Activated CD4-positive, alpha-beta T cell treated with anti-CD3 and anti-CD28 coated beads, Interleukin-2, amount 10 ng/mL, durations not matched to agents 24 days and 14 days (primary cell): ENCODE measurements at places on chromosomes 5 and 9. TPM values are rescaled to one million over a fixed set of nuclear protein-coding genes. Genes with fewer than 3 reads are reported as not detected.

GRCh38 chr9:120310035-120310434 lies 269.9 kb downstream of the CDK5RAP2 start:
- H3K4me1 ChIP-seq: no peaks in the 10 kb centered on the region
- no peaks in the 10 kb centered on the region for H3K36me3 ChIP-seq
- DNase-seq: no peak
- no peak overlapping the region for H3K27ac ChIP-seq
- H3K27me3 ChIP-seq: peaks cover 5% of the 10 kb centered on the region

DNA sequence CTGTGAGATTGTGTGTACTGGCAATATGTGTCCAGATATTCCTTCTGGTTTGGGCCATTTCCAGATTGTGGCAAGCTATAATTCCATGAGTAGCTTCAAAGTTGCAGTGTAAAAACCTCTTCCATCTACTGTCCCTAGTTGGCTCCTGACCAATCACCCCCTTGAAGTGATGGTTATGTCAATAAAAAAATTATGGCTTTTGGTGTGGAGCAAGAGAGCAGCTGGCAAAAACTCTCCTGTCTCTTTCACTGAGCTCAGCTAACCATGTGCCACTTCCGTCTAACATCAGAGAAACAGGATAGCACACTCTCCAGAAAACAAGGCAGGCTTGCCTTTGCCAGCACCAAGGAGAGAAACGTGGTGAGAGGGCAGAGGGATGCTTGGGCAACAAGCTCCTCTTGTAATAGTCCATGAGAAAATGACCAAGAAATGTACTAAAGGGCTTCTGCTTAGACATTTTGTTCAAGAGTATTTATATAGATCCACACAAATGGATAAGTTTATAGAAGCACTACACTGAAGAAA lies 914.4 kb upstream of the SEMA6A start:
- H3K4me1 ChIP-seq: no peaks in the 10 kb centered on the region
- DNase-seq: no peak
- H3K27me3 ChIP-seq: no peaks in the 10 kb centered on the region
- H3K36me3 ChIP-seq: no peaks in the 10 kb centered on the region

- H3K4me1 ChIP-seq: peaks cover 38% of the 10 kb centered on the region
- no peak for DNase-seq
- peaks cover 20% of the 10 kb centered on the region for H3K36me3 ChIP-seq
- H3K4me3 ChIP-seq: peak overlapping the region; percentile 96
- H3K27ac ChIP-seq: peak overlapping the region; percentile 94
Measured at GRCh38 chr5:95555553-95555952, 652 bp downstream of the ARSK start.

DNA sequence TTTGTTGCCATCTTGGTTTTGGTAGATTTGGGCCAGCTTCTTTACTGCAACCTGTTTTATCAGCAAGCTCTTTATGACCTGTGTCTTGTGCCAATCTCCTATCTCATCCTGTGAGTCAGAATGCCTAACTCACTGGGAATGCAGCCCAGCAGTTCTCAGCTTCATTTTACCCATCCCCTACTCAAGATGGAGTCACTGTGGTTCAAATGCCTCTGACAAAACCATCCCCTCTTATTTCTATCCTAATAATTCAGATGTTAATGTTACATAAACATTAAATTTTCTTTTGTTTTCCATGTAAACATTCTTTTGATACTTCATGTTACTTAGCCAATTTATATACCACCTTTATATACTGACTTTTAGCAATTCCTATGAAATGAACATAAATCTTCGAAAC lies 746.3 kb downstream of the CDH18 start:
- no peak for DNase-seq
- no peaks in the 10 kb centered on the region for H3K4me1 ChIP-seq
- no peak overlapping the region for H3K27ac ChIP-seq
- no peaks in the 10 kb centered on the region for H3K36me3 ChIP-seq

- H3K4me3 ChIP-seq: no peak overlapping the region
- no peak overlapping the region for H3K27ac ChIP-seq
- peaks cover 6% of the 10 kb centered on the region for H3K4me1 ChIP-seq
- no peaks in the 10 kb centered on the region for H3K27me3 ChIP-seq
- DNase-seq: no peak
Measured at GRCh38 chr9:134854541-134854981, 26.0 kb upstream of the FCN2 start.

Gene MEGF10
- not detected in 2 replicates for total RNA-seq

Gene PARP8
- 20.9 and 22.5 TPM in 2 replicates for total RNA-seq

DNA sequence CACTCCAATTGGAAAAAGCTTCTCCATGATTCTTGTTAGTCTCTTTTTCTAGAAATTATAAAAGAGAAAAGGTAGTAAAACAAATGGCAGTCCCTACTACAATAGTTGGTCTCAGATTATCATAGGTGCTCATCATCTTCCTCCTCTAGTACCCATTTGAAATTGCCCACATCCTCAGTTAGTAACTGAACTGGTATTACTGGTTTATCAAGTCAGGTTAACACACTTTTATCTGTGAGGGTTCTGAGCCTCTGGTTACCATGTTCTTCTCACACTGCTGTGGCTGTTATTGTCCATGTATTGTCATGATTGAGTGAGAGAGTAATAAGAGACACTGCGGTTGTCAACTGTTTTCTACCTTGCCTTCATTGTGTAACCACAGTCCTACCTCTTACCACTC lies 901.7 kb downstream of the TLE1 start:
- no peak overlapping the region for H3K27ac ChIP-seq
- H3K27me3 ChIP-seq: no peaks in the 10 kb centered on the region
- H3K4me1 ChIP-seq: no peaks in the 10 kb centered on the region

DNA sequence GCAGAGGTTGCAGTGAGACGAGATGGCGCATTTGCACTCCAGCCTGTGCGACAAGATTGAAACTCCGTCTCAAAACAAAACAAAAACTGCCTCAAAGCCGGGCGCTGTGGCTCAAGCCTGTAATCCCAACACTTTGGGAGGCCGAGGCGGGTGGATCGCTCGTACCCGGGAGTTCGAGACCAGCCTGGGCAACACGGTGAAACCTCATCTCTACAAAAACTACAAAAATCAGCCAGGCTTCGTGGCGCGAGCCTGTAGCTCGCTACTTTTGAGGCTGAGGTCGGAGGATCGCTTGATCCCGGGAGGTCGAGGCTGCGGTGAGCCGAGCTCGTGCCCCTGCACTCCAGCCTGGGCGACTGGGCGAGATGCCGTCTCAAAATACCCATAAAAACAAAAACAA lies 988 bp downstream of the GFM2 start:
- peak overlapping the region; percentile 98 for H3K27ac ChIP-seq
- H3K36me3 ChIP-seq: peaks cover 33% of the 10 kb centered on the region
- no peak for DNase-seq
- no peaks in the 10 kb centered on the region for H3K27me3 ChIP-seq
- H3K4me3 ChIP-seq: peak overlapping the region; percentile 99
- H3K4me1 ChIP-seq: peaks cover 27% of the 10 kb centered on the region

Gene NR5A1
- total RNA-seq: not detected in 2 replicates

DNA sequence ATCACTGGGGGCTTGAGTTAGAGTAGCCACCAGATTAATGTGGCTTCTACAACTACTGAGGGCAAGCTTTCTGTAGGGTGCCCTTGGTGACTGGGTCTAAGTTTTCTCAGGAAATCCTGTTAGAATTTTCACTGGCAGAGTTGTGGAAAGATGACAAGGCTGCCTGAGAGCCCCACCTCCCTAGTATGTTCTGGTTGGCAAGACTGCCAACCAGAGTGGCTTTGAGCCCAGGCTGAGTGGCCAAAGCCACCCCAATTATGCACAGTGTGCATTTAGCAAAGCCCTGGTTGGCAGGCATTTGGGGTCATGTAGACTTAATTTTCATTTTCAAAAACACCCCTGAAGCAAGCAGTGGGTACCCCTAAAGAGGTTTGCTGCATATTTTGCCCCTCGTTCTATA lies 136.7 kb upstream of the HAPLN1 start:
- no peak overlapping the region for H3K4me3 ChIP-seq
- H3K4me1 ChIP-seq: no peaks in the 10 kb centered on the region
- no peak overlapping the region for H3K27ac ChIP-seq
- DNase-seq: no peak
- H3K27me3 ChIP-seq: peaks cover 6% of the 10 kb centered on the region
- no peaks in the 10 kb centered on the region for H3K36me3 ChIP-seq

GRCh38 chr5:8340261-8340660 lies 471.3 kb downstream of the MTRR start:
- no peaks in the 10 kb centered on the region for H3K27me3 ChIP-seq
- no peaks in the 10 kb centered on the region for H3K4me1 ChIP-seq
- H3K4me3 ChIP-seq: no peak overlapping the region
- H3K36me3 ChIP-seq: no peaks in the 10 kb centered on the region
- H3K27ac ChIP-seq: no peak overlapping the region

- H3K4me1 ChIP-seq: peaks cover 20% of the 10 kb centered on the region
- H3K4me3 ChIP-seq: peak overlapping the region; percentile 94
- DNase-seq: no peak
- H3K36me3 ChIP-seq: peaks cover 29% of the 10 kb centered on the region
Measured at GRCh38 chr9:129803676-129804060, 684 bp downstream of the TOR1B start.

DNA sequence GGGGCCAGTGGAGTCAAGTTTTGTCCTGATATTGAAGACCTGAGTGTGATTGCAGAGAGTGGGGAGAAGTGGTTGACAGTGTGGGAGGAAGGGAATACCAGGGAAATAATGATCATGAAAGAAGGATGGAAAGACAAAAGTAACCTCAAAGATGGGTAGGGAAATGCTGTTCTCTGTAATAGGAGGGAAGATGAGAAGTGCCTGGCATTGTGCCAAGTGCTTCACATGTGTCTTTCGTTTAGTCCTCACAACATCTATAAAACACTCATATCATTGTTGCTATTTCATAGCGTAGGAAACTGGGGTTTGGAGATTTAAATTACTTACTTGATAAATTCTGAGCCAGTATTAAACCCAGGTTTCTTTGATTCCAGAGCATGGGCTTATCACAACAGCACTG lies 472.3 kb downstream of the LRRC70 start:
- DNase-seq: no peak
- no peaks in the 10 kb centered on the region for H3K4me1 ChIP-seq
- no peaks in the 10 kb centered on the region for H3K27me3 ChIP-seq
- no peaks in the 10 kb centered on the region for H3K36me3 ChIP-seq
- H3K27ac ChIP-seq: no peak overlapping the region

- peaks cover 15% of the 10 kb centered on the region for H3K27me3 ChIP-seq
- H3K36me3 ChIP-seq: no peaks in the 10 kb centered on the region
- peak; percentile 83 for DNase-seq
- peaks cover 7% of the 10 kb centered on the region for H3K4me1 ChIP-seq
- H3K4me3 ChIP-seq: no peak overlapping the region
- H3K27ac ChIP-seq: no peak overlapping the region
Measured at GRCh38 chr9:893843-894420, 52.4 kb downstream of the DMRT1 start.

GRCh38 chr9:89631384-89631783 lies 26.6 kb downstream of the GADD45G start:
- H3K4me3 ChIP-seq: no peak overlapping the region
- H3K27me3 ChIP-seq: peaks cover 21% of the 10 kb centered on the region
- no peak overlapping the region for H3K27ac ChIP-seq

DNA sequence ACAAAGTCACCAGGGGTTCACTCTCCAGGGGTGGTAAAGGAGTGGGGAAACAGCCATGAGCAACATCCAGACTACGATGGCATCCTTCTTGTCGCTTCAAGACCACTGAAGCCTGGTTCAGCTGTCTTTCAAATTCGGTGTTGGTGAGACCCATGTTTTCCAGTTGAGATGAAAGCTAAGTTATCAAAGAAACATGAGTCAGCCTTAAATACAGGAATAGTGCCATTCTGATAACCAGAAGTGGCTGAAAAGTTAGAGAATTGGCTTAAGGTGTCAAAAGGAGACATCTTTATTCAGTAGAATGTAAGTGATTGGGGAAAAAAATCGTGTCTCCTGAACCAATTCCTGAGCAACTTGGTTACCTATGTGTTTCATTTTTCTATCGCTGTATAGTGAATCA lies 7.0 kb upstream of the CARD19 start:
- DNase-seq: no peak
- H3K4me1 ChIP-seq: peaks cover 46% of the 10 kb centered on the region
- no peak overlapping the region for H3K4me3 ChIP-seq
- H3K36me3 ChIP-seq: peaks cover 63% of the 10 kb centered on the region

Gene GRXCR2
- total RNA-seq: not detected in 2 replicates

- H3K27ac ChIP-seq: no peak overlapping the region
- peak; percentile 45 for DNase-seq
- H3K4me3 ChIP-seq: no peak overlapping the region
- peaks cover 9% of the 10 kb centered on the region for H3K27me3 ChIP-seq
- no peaks in the 10 kb centered on the region for H3K36me3 ChIP-seq
Measured at GRCh38 chr9:91483835-91484234, 60.2 kb upstream of the NFIL3 start.

DNA sequence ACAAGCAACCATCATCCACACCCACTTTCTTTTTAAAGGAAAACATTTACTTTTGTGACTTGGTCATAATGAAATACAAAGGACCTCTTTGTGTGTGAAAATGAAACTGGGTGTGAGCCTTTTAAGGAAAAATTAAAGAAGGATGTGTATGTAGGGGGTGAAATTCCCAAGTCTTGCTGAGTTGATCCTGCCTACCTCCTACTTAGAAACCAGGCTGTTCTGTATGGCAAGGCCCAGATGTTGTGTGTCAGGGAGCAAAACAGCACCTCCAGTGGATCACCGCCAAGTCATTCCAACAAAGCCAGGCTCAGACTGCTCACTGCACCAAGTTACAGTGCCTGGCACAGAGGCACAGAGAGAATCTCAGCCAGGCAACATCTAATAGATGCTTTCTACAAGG lies 198.5 kb upstream of the FBN2 start:
- no peak overlapping the region for H3K4me3 ChIP-seq
- no peaks in the 10 kb centered on the region for H3K36me3 ChIP-seq
- H3K4me1 ChIP-seq: no peaks in the 10 kb centered on the region
- no peak for DNase-seq
- H3K27ac ChIP-seq: no peak overlapping the region

Gene TLX3
- total RNA-seq: not detected in 2 replicates

- no peak overlapping the region for H3K27ac ChIP-seq
- no peak overlapping the region for H3K4me3 ChIP-seq
- peaks cover 19% of the 10 kb centered on the region for H3K4me1 ChIP-seq
- no peak for DNase-seq
- no peaks in the 10 kb centered on the region for H3K27me3 ChIP-seq
- H3K36me3 ChIP-seq: peaks cover 7% of the 10 kb centered on the region
Measured at GRCh38 chr5:16536818-16537217, 71.2 kb upstream of the ZNF622 start.

Gene PCDHGB5
- total RNA-seq: 0.43 and 0.47 TPM in 2 replicates

- no peaks in the 10 kb centered on the region for H3K36me3 ChIP-seq
- H3K4me3 ChIP-seq: no peak overlapping the region
- H3K27ac ChIP-seq: no peak overlapping the region
- DNase-seq: no peak
Measured at GRCh38 chr5:61949679-61950435, 356.1 kb upstream of the KIF2A start.

Gene PITX1
- 0.61 and 0.78 TPM in 2 replicates for total RNA-seq

Gene BNC2
- total RNA-seq: not detected in 2 replicates

- H3K4me3 ChIP-seq: no peak overlapping the region
- H3K27ac ChIP-seq: no peak overlapping the region
Measured at GRCh38 chr5:38467353-38468040, 88.9 kb downstream of the LIFR start.

Gene SVEP1
- not detected in 2 replicates for total RNA-seq

- H3K4me1 ChIP-seq: peaks cover 6% of the 10 kb centered on the region
- no peak for DNase-seq
- H3K36me3 ChIP-seq: no peaks in the 10 kb centered on the region
- no peak overlapping the region for H3K27ac ChIP-seq
- peaks cover 23% of the 10 kb centered on the region for H3K27me3 ChIP-seq
- H3K4me3 ChIP-seq: no peak overlapping the region
Measured at GRCh38 chr5:137611011-137611580, 112.0 kb upstream of the SPOCK1 start.
